ENCODE measurements at places on chromosomes 11 and 22.

DNA sequence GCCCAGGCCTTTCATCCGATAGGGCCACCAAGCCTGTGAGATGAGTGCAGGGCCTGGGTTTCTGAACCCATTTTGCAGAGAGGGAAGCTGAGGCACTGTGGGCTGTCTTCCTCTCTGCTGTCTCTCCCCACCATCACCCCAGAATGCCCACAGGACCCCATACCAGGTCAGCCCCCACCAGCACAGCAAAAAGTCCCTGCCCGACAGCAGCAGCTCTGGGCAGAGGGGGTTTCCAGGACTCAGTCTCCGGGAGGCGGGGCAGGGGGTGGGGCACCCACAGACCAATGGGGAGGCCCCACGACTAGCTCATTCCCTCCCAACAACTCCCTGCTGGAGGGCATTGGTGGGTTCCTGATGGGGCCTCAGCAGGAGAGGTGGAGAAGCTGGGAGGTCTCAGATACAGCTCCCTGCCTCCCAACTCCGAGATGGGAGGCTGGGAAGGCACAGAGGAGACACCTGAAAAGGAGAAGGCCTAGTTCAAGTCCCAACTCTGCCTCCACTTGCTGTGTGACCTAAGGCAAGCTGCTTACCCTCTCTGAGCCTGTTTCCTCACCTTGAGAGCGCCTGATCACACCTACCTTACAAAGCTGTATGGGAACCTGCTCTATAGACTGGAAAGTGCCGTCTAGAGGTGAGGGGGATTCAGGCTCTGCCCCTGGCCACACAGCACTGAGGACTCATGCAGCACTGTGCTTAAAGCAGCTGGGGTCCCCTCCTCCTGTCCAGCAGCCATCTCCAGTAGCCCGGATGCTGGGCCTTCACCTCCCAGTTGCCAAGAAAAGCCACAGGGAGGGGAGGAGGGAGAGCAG is 3.5 kb downstream of the CBX7 start:
- DNase-seq: no peak

DNA sequence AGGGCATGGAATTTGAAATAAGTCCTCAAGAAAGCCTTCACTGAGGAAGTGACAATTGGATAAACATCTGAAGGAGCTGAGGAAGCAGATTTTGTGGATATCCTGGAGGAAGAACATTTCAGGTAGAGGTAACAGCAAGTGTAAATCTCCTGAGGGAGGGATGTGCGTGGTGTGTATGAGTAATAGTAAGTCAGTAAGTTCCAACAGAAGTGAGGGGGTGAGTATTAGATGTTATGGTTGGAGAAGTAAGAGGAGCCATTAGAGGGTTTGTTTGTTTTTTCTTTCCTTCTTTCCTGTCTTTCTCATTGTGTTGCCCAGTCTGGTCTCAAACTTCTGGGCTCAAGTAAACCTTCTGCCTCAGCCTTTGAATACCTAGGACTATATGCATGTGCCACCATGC is 29.0 kb downstream of the ANKRD42 start:
- no peak for DNase-seq

DNA sequence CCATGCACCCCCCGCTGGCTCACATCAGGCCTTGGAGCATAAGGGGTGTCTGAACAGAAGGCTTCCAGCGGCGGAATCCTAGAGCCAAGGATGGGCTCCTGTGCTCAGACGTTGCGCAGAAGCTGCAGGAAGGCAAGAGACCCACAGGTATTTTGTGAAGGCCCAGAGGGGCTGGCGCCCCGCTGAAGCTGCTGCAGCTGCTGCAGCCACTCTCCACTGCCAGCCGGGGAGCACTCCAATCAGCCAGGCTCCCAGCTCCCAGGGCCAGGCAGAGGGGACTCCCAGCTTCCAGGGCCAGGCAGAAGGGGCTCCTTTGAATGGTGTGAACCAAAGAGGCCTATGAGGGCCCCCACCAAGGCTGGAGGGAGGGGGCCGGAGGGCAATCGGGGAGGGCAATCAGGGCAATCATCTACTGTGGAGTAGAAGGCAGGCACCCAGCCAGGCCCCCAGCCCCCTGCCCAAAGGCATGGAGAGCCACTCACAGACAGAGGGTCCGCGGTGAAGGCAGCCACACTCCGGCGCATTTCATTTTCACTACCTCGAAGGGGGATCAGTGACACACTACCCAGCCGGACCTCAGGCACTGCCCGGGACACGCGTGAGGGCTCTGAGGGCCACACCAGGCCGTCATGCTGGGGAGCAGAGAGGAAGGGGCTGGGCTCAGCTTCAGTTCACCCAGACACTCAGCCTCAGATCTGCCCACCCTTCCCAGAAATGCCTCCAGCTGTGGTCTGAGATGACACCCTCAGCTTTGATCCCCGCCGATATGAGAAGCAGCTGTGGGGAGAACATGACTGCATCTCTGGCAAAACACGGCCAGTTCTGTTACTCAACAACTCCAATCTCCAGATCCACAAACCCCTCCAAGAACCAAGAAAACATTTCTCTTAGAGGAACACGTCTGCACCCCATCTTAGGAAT is 11.6 kb upstream of the PDE2A start:
- DNase-seq: no peak

- peak; percentile 60 for DNase-seq
Measured at GRCh38 chr11:10641177-10641911, 52.2 kb downstream of the IRAG1 start.

- no peak for DNase-seq
Measured at GRCh38 chr11:75436806-75437205, 3.8 kb upstream of the KLHL35 start.

DNA sequence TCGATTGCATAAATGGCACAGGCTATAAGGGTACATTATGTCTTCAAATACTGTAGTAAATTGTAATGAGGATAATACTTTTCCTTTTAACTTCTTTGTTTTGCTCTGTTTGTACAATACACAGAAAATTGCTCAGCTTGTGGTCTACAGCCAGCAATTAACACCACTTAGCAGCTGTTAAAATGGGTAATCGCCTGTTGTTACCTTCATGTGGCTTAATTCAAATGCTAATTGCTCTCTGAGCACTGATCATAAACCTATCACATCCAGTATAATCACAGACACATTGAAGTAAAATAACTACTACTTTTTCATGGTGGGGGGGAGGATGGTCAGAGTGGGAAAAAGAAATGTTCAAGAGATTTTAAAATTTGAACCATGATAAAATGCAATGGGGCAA is 1164.1 kb upstream of the CNTN5 start:
- no peak for DNase-seq

- no peak for DNase-seq
Measured at GRCh38 chr11:12744826-12745502, 70.7 kb downstream of the TEAD1 start.

DNA sequence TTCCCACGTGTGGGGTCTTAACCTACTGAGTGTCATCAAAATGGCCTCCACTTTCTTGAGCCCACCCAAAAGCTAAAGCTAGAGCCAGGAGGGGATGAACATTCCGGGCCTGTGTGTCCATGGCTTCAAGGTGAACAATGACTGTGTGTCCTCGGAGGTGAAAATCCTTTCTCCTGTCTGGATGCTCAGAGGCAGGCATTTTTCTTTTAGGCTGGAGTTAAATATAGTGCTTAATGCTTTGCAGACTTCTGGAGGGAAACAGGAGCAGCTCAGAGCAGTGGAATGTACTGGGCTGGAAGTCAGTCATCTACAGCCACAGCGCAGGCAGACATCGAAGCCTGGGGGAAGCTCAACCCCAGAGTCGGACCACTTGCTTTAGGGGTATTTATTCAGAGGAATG is 68.6 kb upstream of the TMEM45B start:
- no peak for DNase-seq

DNA sequence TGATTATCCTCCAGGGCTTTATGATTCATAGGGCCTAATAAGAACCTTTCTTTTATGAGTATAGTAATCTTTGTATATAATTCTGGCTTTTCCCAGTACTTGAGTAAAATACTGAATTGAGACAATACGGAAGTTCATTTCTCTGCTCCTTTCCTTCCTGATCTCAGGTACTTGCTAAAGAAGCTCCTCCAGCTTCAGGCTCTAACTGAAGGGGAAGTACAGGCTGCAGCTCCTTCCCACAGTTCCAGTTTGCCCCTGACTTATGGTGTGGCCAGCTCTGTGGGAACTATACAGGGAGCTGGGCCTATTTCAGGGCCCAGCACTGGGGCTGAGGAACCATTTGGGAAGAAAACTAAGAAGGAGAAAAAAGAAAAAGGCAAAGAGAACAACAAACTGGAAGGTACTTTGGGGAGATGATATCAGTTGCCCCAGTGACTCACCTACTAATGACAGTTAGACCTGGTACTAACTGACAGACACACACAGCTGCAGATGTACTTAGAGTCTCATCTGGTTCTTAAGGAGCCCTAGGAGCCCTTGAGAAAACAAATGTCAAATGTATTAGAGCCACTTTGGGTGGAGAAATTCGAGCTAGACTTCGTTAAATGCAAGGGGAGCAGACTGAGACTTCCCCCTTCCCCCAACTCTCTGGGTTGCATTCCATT is 3.0 kb downstream of the TBRG1 start:
- DNase-seq: peak; percentile 9

DNA sequence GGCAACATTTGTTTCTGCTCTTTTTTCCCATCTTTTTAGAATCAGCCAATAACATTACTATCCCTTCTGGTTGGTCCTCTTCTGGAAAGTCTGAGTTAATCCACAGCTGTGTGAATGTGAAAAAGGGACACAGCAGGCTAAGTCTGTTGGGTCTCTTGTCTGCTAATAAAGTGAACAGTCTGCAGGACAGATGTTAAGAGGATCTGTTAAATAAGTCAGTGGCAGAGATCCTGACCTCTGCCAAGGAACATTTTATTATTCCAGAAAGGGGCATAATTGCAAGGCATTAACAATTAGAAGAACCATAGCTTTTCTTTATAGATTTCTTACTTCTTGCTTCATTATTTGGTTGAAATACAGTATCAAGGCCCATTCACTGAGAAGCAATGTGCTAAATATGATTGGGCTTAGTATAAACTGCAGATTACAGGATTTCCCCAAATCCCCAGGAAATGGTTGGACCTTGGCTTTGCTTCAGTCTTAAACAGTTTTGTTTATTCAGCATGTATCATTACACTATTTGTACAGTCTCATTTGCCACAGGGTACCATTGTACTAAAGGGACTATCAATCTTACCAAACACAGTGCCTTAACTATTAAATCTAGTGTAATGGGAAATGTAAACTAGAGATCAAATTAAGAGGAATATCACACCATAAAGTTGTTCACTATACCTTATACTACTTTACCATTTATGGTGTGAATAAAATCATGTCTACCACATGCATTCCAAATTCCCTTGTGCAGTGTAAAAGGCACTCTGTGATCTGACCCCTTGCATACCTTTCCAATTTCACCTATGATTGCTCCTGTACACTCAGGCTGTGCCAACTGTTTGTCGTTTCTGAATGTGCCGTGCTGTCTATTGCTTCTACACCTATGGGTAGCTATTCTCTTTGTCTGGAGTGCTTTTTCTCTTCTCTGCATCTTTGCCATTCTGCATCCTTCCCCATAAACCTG is 274.0 kb downstream of the SOX6 start:
- DNase-seq: no peak

DNA sequence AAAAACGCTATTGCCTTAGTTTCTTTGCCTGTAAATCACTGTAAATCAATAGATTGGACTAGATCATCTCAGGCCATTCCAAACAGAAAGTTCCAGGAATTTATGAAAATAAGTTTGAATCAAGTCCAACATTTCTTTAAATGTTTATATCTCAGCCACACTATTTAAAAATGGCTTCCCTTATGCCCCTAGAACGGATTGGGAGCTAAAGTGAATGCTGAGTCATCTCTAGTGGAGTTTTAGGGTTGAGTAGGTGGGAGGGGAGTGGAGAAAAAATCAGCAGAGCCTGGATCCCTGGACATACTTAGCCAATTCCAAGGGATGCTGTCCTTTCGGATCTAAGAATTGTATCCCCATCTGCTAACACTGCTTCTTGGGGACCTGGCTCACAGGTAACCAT is 48.6 kb downstream of the EHF start:
- DNase-seq: no peak

- DNase-seq: no peak
Measured at GRCh38 chr22:43823911-43824665, 12.0 kb upstream of the EFCAB6 start.

DNA sequence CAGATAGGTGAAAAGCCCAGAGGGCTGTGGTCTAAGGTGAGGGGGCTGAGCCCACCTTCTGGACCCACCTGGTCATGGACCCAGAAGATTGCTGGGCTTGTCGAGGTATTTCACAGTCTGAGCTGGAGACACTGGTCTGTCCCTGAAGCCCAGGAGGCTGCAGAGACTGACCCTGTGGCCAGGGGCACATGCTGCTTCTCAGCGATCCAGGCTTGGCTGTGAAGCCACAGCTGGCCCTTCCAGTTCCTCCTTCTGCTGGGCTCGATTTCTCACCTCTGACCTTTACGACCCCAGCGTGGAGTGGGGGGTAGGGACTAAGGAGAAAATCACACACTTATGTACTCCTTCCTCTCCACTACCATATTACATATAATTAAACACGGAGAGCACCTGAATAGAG is 88.5 kb downstream of the NECTIN1 start:
- peak; percentile 25 for DNase-seq

DNA sequence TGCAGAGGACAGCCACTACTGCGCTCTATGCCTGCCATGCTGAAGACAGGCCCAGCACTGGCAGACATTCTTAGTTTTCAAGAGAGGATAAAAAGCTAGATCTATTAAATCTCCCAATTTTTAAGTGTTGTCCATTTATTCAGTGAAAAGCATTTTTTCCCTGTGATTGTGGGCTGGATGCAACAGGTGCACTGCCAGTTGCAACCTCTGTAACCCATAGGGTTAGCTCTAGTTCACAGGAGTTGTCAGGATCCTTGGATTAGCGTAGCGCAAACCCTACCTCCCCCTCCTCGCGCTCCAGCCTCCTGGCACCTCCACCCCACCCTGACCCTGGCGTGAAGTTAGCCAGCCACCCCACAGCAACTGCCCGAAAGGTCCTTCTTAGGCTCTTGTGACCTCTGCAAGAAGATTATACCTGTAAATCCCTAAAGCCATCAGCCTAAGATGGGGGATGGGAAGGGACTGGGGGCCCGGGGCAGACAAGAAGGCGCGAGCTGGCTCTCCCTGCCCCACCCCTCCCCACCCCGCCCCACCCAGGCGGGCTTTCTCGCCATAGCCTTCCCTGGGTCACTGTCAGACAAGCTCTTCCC is 30.9 kb downstream of the EIF3F start:
- DNase-seq: no peak

GRCh38 chr11:133902506-133902905 is 54.3 kb downstream of the IGSF9B start:
- no peak for DNase-seq

- DNase-seq: no peak
Measured at GRCh38 chr11:88266157-88266556, 71.4 kb downstream of the CTSC start.

GRCh38 chr22:23696326-23696851 is 5.6 kb downstream of the RGL4 start:
- peak; percentile 77 for DNase-seq

DNA sequence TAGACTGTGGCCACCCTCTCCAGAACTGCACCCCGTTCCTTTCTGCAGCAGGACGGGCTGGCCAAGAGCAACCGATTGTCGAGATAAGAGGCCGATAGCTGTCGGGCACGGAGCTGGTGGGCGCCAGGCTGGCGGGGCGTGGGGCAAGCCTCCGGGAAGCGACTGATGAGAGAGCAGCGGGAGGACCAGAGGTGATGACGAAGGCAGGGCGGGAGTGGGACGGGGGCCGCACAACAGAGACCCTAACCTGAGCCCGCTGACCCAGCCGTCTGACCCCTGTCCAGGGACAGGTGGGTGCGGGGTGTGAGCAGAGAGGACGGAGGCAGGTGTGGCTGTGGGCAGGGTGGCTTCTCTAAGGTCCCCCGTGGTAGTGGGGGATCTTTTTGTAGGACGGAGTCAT is 7.3 kb upstream of the BRSK2 start:
- no peak for DNase-seq

Measured in inflammatory macrophage (primary cell).